Activated CD8-positive, alpha-beta memory T cell treated with anti-CD3 and anti-CD28 coated beads, Interleukin-2, amount 10 ng/mL, durations not matched to agents 7 days and 5 days (primary cell): ENCODE measurements at places on chromosomes 16 and 17.

DNA sequence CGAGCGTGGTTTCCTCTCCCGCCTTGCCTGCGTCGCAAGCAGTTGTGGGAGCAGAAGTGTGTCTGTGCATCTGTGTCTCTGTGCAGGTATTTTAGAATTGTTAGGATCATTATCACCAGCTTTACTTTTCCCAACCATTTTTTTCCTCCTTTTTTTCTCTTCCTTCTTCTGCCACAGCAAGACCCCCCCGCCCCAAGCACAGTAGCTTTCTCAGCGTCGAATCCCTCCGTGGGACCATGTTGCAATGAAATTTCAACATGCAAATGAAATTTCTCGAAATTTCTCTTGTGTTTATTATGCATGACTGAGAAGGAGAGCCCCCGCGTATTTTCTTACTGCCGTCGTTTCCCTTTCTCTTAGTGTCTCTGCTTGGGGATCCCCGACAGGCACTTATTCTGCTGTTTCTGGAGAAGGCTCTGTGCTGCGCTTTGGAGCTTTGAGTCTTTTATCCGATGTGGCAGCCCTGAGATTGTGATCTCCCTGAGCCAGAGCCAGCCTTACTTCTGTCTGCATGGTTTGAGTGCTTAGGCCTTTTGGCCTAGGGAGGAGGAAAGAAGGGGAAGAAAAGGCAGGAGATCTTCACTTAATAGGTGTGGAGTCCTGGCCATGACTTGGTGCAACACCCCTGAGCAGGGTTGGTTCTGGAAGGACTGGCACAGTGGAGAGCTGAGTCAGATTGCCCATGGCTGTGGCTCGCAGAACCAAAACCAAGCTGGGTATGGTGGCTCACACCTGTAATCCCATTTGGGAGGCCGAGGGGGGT is 5.0 kb downstream of the ARMC7 start:
- DNase-seq: no peak

DNA sequence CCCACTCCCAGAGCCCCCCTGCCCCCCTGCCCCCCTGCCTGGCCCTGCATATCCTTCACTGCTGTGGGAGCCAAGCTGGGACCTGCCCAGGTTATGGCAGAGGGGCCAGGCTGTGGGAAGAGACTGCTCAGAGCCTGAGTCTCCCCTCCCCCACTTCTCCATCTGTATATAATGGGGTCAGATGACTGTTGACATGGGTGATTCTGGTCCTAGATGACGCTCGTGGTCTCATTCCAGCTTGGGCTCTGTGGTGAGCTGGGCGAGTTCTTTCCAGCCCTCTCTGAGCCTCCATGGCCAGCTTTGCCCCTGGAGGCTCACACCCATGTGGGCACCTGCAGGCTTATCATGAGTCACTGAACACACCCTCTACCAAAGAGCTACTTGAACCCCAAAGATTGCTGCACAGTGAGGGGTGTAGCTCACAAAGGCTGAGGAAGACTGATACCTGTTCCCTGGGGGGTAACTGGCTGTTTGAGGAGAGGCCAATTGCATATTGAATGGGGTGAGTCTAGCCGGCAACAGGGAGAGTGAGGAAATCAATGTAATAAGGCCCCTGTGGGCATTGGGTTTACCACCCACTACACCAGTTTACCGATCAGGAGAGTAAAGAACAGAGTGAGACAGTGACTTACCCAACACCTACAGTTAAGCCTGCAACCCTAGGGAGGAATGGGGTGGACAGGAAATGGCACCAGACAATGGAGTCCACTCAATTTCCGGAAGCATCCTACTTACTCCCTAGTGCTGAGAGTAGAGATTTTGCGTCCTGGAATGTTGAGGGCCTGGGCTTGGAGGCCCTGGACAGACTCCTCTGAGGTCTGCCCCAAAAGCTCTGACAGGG is 4.2 kb upstream of the SREBF1 start:
- DNase-seq: no peak

- DNase-seq: no peak
These were observed 15.7 kb downstream of the ASGR2 start for GRCh38 chr17:7098802-7099459.

GRCh38 chr17:32931686-32932085 is 3.7 kb downstream of the TMEM98 start:
- no peak for DNase-seq

DNA sequence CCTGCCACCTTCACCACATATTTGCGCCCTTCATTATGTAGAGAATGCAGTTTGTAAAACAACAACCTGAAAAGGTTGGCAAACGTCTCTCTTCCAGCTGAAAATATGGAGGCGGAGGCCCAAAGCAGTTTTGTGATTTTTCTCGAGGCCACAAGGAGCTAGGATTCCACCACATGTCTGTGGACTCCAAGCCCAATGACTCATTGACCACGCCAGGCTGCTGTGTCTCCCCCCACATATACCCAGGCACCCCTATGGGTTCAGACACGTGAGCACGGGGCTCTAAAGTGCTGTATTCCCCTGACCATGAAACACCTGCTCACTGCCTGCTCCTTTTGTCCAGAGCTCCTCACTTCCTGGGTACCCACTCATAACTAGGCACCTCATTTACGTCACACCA is 121.4 kb upstream of the CDH5 start:
- no peak for DNase-seq

- no peak for DNase-seq
These were observed 7.7 kb downstream of the CYB561 start for GRCh38 chr17:63438092-63439051.

DNA sequence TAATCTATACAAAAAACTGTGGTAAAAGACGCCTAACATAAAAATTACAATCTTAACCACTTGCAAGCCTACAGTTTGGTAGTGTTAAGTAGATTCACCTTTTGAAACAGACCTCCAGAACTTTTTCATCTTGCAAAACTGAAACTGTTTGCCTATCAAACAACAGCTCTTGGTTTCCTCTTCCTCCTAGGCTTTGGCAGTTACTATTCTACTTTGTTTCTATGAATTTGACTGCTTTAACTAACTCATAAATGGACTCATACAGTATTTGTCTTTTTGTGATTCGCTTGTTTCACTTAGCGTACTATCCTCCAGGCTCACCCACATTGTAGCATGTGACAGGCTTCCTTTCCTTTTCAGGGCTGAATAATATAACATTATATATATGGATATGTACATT is 97.0 kb downstream of the PRKCA start:
- peak; percentile 44 for DNase-seq

- DNase-seq: no peak
These were observed 134.7 kb downstream of the SNX29 start for GRCh38 chr16:12111223-12111622.

DNA sequence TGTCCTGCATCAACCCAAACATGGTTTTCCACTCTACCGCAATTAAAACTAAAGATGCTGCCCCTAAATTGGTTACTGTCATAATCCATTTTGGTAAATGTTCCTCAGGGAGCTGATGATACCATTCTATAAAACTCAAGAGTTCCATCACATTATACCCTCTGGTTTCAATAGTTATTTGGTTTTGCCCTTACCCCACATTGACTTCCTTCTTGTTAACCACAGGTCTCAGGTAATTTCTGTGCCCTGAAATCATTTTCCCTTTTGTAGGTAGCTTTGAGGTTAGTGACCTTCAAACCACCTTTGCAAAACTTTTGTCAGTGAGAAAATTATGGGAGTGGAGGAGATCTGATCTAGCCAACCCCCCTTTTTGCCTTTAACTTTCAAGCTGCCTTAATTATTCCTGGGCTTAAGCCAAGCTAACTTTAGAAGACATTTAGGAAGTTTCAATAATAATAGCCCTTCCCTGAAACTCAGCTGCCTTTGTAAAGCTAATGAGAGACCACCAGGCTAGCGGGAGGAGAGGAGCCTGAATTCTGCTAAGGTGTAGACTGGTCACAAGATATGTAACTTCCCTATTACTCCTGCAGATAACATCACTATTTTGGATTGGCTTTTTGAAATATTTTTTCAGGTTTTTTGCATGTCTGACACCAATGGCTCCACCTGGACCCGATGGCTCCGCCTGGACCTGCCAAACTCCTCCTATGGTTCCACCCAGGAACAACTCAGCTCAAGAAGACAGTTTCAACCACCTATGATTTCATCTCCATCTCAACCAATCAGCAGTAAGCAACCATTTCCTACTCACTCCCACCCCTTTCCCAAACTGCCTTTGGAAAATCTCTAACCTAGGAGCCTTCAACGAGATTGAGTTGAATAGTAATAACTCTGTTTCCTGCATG is 224.9 kb downstream of the HS3ST3B1 start:
- no peak for DNase-seq

DNA sequence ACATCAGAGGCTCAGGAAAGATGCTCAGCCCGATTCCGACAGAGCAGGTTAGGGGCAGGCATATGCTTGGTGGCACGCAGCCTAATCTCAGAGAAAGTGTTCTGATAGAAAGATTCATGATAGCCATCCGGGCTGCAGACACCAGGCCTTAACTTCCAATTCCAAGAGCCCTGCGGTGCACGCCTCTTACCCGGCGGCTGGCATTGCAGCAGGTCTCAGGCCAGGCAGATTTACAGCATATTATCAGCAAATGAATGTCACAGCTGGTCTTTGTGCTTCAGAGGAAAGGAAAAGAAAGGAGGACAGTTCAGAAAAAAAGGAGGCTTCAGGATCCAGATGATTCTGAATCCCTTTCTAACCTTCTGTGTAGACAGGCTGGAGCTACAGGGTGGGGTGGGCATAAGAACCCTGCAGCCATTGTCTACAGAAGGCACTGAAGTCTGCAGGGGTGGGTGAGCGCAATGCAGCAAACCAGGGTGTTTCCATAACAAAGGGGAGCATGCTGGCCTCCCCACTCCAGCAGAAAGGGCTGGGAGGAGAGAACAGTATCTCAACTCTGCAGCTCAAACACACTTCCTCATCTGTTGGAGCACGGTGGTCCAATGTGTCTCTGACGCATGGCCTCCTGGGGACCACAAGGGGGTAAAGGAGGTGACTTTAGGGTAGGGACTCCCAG is 277.4 kb upstream of the XYLT1 start:
- no peak for DNase-seq

DNA sequence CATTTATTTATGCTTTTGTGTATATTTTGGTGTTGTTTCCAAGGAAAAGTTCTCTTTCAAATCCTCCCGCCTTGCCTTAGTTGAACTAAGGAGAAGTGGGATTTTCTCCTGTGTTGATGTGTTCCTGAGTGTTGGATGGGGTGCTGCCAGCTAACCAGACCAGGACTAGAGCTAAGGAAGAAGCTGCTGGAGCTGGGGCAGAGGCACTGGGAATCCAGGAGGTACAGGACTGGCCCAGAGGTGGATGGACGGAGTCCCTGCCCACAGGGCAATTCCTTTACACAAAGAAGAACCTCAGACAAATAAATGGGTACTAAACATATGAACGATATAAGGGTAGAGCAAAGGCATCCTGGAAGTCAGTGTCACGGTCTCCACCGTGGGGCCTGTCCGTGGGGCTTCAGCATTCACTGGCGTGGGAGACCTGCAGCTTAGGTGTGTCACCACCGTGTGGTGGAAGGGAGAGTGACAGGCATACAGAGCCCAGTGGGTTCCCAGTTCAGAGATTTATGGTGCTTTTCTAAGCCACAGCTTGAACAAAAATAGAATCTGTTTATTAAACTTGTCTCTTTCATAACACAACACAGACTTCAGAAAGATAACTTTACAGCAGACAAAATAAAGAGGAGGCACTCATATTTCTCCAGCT is 270.7 kb downstream of the NTN1 start:
- DNase-seq: peak; percentile 48

GRCh38 chr17:61756561-61756960 is 106.8 kb downstream of the BRIP1 start:
- no peak for DNase-seq

- peak; percentile 63 for DNase-seq
These were observed 412 bp downstream of the EPN2 start for GRCh38 chr17:19237389-19238166.

DNA sequence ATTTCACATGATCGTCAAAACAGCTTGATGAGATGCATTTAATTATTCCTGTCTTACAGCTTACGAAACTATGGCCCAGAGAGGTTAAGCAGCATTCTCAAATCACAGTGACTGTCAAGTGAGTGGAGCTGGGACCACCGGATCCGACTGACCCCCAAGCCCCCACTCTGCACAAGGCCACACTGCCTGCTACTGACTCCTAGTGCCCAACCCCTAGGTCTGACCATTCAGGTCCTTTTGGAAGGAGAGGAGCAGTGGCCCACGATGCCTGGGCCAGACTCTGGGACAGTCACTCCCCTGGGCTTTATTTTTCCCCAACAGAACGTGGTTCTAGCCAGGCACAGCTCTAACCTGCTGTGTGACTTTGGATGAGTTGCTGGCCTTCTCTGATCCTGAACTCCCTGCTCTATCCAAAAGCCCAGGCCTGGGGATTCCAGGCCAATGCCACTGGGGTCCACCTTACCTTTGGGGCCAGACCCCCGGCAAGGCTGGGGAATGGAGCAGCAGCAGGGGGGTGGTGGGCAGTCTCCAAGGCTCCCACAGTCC is 9.9 kb downstream of the TSPOAP1 start:
- peak; percentile 31 for DNase-seq

- DNase-seq: no peak
These were observed 31.9 kb downstream of the CACNG1 start for GRCh38 chr17:67076290-67076689.

DNA sequence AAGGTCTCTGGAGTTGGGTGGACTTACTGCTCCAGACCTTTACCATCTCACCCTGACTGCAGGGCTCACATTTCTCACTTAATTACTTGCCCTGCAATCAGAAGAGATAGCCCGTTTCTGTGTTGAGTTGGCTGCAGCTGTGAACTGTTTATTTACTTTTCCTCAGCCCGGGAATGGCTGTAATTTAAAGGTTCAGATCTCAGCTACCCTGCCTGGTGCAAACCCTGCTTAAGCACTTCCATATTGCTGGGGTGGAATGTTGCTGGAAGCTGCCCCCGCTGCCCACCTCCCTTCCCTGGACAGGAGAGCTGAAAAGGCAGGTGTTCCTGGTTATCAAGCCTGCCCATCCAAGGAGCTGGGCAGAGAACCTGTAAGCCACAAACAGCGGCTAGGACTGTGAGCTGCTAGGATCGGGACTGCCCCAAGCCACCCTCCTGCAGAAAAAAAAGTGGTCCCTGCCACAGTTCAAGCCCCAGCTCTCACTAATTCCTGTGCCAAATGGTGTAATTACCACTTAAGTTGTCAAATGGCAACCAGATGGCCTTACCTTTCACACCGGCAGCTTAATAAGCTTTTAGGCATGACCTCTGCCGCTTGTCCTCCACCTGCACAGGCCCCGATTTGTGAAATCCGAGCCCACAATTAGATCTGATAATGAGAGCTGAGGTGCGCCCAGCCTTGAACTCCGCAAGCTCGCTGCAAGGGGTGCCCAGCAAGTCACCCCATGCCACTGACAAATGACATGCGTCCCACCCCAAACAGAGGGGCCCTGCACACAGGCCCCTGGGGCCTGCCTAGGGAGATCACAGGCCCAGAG is 269.8 kb downstream of the C16orf95 start:
- no peak for DNase-seq

DNA sequence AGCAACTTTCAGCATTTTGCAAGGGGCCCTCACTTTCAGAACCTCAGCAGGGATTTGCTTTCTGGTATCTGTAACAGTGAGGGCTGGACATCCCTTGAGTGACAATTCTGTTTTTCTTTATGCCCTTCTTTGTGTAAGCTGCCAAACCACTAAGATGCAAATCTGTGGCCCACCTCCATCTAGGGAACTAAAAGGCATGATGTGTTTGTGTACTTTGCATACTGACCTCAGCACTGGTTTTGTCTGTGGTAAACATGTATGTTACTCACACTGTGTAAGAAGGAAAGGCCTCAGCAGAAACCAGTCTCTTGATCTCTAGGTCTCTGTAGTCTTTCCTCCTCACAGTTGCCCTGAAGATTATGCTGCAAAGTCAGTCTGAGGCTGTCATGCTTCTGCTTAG is 396.6 kb upstream of the DYNLRB2 start:
- no peak for DNase-seq
